ENCODE measurements at places on chromosomes 1 and 21.
A peak's percentile ranks its signal among the peaks of the same experiment; 100 is the strongest.

DNA sequence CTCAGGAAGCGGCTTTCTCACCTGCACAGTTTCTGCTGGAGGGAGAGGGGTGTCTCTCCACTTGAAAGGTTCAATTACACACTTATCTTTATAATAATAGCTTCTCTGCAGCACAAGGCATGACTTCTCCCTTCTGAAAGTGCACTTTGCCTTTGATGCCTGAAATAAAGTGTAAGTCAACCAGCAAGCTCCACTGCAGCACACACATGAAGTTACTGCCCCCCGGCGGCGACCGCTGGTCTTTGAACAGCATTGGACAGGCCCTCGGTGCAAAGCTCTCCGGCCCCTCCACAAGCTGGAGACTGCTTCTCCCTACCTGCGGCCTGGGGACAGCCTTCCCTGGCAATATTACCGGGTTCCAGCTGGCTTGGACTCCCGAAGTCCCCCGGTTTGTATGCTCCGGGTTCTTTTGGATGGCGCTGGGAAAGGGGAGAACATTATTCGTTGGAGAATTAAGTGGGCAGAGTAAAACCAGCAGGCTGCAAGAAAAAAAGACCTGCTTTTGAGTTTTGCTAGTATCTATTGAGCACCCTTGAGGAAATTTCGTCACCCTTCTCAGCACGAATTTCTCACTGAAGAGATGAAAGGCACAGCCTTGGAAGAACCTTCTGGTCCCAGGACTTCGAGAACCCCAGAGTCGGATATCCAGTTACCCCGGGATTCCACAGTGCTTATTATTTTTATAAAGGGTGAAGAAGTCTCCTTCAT is 11.8 kb downstream of the RCAN1 start:
- peak; percentile 89 for DNase-seq

DNA sequence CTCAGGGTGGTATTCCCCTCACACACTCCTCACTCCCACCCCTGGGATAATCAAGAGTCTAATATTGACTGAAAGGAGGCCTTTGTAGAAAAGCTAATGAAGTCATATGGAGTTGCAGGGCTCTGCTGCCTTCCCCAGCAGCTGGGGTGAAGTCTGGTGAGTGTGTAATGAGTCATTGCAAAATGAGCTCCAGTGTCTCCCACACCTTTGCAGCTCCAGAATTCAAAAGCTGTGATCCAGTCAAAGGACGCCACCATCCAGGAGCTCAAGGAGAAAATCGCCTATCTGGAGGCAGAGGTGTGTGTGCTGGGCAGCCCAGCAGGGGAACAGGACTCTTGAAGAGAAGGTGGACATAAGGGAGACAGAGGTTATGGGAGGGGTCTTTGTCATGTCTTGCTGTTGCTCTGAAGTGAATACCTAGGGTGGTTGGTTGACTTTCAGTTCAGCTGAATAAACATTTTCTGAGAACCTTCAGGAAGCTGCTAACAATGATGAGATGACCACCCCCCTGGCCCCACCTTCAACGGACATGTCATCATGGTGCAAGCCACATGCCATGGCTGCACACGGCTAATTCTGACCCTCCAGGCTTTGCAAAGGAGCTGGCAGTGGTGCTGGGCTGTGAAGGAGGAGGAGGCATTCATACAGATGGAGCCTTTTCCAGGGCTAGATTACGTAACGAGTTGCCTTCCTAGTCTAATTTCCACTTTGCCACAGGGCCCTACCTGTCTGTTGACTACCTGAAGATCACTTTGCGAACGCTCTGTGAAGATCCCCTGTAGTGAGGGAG is 32.2 kb upstream of the SNX27 start:
- no peak for DNase-seq

DNA sequence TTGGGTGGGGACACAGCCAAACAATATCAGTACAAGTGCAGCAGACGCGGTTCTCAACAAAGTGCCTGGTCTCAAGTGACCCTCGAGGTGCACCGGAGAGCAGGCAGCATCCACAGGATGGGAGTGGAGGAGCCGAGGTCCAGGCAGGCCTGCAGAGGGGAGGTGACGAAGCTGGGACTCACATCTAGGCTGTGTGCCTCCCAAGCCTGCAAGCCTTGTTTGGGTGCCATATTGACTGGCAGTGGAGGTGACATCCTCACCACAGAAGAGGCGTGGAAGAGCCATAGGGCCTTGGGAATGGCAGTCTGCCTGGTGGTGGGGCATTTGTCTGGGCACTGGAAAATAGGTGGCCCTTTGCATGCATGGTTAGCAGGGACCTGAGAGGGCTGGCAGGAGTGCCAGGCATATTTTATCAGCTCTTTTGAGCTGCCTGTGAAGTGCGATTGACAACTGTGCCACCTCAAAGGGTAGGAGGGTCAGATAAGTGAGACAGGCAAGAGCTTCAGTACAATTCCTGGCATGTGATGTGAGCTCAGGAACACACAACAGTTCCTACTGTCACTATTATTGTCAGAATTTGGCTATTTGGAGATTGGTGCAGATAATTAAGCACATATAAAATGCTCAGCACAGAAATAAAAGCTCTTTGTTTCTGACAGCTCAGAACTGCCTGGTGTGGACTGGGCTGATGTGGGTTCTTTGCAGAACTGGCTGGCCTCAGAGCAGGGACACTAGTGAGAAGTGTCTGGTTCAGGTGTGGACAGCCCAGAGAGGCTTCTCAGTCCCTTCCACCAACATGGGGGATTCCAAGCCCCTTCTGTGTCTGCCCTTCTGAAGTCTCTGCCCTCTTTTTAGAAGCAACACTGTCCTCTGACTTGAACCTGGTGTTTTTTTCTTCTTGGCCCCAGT is 347.6 kb upstream of the AJAP1 start:
- no peak for DNase-seq

- DNase-seq = peak; percentile 99
Measured at GRCh38 chr1:1471389-1472052, at the start of gene ATAD3B. Gene ATAD3B (plus strand): TSS chr1:1471765. CDS start chr1:1471885, 120 bp downstream.

- DNase-seq = no peak
Measured at GRCh38 chr1:207713529-207713928, 38.3 kb upstream of the CD46 start.

DNA sequence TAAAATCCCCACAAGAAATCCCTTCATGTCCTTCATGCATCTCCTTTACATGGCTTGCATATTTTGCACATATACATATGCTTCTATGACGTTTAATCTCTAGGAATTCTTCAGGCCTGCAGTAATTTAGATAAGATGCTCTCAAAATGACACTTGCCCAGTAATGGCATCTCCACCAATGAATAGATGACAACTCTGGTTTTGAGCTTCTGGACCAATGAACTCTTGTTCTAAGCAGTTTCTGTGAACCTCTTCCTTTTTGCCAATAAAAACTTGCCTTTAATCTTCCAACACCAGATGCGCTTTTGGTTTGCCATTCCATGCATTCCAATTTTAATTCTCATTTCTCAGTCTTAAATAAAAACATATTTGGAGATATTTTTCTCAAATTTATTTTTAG is 189.8 kb upstream of the OLFM3 start:
- DNase-seq = no peak

GRCh38 chr1:181459067-181459466 is 24.2 kb upstream of the CACNA1E start:
- DNase-seq = no peak

DNA sequence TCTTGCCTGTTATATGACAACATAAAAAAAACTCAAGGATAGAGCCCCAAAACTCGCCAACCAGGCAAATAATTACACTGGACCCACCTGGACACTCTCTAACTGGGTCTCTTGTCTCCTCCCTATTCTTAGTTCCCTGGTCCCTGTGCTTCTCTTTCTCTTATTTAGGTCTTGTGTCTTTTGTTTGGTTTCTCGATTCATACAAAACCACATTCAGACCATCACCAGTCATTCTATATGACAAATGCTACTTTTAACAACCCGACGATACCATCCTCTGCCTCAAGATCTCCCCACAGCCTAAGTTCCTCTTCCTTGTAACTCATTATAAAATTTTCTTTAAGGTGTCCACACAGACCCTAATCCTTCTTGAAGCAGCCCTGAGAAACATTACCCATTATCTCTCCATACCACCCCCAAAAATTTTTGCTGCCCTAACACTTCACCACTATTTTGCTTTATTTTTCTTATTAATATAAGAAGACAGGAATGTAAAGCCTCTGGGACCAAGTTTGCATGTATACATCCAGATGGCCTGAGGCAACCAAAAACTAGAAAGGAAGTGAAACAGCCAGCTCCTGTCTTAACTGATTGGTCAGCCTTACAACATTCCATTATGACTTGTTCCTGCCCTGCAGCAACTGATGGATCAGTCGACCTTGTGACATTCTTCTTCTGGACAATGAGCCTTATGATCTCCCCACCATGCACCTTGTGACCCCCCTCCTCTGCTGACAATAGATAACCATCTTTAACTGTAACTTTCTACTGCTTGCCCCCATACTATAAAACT is 638.2 kb downstream of the AMY1C start:
- no peak for DNase-seq

- DNase-seq = no peak
Measured at GRCh38 chr1:180948641-180949615, 36.2 kb downstream of the KIAA1614 start.

GRCh38 chr21:21247424-21247823 is 249.2 kb downstream of the NCAM2 start:
- DNase-seq = no peak

GRCh38 chr1:211677659-211678058 is 2.2 kb upstream of the NEK2 start:
- no peak for DNase-seq

DNA sequence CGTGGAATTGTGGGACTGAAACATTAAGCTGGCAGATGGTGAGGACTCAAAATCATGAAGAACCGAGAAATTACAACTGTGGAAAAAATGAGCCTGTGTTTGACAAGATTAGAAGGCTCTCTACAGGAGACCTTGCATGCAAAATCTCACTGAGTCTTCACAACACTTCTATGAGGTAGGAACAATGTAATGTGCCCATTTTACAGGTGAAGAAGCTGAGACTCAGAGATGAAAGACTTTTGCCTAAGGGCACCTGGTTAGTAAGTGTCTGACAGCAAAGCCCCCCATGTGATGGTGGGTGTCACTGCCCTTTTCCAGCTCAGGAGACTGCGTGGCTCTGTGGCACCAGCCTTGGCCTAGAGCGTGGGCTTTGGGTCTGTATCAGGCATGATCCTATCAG is 21.0 kb downstream of the OPRD1 start:
- DNase-seq = no peak

DNA sequence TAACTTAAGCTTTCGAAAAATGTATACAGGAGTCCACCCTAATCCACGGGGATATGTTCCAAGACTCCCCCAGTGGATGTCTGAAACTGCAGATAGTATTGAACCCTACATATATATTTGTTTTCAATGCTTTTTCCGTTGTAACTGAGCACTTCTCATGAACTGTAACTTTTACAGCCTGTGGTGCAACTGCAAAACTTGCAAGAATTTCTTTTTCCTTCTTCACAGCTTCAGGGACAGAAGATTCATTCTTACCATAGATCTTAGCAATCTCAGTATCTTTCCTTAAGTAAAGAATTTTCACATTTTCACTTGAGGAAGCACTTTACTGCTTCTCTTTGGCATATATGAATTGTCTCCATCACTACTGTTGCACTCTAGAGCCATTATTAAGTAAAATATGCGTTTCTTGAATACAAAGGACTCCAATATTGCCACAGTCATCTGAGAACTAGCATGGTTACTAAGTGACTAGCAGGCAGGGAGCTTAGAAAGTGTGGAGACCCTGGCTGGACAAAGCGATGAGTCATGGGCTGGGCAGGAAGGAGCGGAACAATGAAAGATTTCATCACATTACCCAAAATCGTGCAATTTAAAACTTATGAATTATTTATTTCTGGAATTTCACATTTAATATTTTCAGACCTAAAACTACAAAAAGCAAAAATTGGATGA is 14.1 kb downstream of the DPYD start:
- no peak for DNase-seq

- no peak for DNase-seq
Measured at GRCh38 chr1:241332037-241332409, 25.0 kb downstream of the RGS7 start.

DNA sequence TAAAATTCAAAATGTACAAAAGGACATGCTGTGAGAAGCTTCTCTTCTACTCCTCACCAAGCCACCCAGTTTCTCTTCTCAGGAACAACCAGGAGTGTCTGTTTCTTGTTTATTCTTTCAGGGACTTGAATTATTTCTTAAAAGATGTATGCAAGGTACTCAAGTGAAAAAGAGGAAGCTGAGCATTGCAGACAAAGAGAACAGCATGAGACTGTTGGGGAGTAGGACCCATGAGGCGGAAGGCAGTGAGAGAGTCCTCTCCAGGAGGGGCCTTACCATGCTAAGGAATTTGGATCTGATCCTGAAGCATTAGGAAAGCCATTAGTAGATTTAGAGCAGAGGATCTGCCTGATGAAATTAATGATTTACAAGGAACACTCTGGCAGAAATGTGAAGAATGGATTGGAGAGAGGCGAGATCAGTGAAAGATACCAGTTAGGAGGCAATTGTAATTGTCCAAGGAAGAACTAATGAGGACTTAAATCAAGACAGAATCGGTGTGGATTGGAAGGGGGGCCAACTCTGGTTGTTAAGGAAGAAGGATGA is 14.7 kb upstream of the SSX2IP start:
- no peak for DNase-seq

DNA sequence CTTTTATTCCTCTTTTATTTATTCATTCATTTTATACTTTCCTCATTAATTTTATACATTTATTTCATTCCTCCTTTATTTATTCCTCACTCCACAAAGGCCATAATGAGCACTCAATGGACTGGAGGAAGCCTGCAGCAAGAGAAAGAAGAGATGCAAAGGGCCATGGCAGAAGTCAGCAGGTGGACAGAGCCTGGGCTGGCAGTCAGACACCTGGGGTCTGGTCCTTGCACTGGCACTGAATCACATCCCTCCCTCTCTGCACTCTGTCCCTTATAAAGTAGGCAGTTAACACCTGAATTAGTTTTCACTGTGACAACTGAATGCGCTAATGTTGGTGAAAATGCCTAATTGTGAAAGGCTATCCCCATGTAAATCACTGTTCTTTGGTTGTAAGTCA is 38.6 kb downstream of the FAM78B start:
- DNase-seq = no peak

DNA sequence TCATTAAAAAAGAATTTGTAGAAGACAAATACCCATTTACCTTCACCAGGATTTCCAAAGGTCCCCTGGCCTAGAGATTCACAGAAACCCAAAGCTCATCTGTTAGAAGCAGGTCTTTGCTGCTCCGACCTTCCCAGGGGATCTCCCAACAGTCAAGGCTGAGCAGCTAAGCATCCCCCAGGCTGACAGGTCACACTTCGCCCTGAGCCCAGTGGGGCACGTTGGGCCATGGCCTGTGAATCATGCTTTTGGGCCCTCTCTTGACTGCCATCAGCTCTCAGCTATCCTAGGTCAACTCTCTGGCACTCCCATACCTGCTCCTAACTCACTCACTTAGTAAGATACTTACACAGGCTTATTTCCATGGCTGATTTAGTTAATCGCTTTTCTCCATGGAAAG is 157.7 kb downstream of the DSCAM start:
- no peak for DNase-seq

All from stomach (tissue), 19 donors.